M059J (cell line): ENCODE measurements at places on chromosomes 2 and 18.

- no peak for DNase-seq
Measured at GRCh38 chr2:174600349-174600748, 2.7 kb upstream of the WIPF1 start.

- DNase-seq: no peak
Measured at GRCh38 chr18:67568166-67568565, 51.6 kb upstream of the DSEL start.

DNA sequence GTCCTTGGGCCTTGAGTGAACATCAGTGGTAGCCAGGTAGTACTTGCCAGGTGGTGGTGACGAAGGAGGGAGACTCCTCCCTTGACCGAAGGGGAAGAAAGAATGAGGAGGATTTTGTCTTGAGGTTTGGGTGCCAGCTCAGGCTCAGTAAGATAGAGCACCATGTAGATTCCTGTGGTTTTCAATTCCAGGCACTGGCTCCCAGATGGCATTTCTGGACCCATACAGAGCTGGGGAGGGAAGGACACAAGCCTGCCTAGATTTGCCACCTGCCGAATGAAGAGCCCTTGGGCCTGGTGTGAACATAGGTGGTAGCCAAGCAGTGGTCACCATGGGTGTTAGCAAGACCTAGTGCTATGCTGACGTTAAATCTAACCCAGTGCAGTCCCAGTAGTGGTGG, 108.8 kb upstream of the UBE2E3 start:
- DNase-seq: peak; percentile 37

- DNase-seq: peak; percentile 70
Measured at GRCh38 chr2:37350034-37350433, 5.6 kb downstream of the QPCT start.

DNA sequence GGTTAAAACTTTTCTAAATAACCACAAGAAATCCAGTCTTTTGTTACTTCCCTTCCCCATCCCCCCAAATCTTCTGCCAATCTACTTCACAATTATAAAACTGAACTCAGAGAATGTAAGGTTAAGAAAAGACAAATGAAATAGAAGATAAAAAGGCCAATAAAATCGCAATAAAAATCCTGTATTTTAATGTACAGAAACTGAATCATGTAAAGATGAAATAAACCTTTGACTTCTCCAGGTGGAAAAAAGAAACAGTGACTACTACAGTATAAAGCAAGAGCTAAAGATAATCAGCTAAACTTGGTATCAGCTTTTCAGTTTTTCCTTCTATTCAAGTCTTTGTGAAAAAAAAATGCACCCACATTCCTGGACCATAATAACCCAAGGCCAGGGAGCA, 1.7 kb downstream of the SYT4 start:
- no peak for DNase-seq

DNA sequence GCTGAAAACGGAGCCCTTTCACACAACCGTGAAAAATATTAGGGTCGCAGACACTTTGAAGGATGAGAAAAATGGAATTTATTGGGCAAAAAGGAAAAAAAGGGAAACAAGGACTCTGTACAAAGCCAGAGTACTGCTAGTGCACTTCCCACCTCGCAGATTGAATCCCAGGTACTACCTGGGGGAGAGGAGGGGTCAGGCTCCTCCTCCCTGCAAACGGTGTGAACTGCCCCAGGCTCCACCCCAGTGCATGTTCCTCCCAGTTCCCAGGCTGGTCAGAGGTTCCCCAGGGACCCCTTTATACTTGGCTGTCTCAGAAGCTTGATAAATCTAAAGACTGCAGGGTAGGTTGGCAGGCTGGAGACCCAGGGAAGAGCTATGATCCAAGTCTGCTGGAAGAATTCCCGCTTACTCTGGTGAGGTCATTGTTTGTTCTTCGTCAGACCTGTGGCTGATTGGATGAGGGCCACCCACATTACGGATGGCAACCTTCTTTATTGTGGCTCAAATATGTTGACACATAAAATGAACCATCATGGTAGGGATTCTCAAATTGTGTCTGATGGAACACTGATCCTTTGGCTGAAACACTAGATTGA, 290.4 kb upstream of the POU3F3 start:
- no peak for DNase-seq

GRCh38 chr2:235544689-235544969, 50.8 kb downstream of the AGAP1 start:
- no peak for DNase-seq

- DNase-seq: peak; percentile 5
Measured at GRCh38 chr2:32212295-32212694, 46.6 kb downstream of the SLC30A6 start.

DNA sequence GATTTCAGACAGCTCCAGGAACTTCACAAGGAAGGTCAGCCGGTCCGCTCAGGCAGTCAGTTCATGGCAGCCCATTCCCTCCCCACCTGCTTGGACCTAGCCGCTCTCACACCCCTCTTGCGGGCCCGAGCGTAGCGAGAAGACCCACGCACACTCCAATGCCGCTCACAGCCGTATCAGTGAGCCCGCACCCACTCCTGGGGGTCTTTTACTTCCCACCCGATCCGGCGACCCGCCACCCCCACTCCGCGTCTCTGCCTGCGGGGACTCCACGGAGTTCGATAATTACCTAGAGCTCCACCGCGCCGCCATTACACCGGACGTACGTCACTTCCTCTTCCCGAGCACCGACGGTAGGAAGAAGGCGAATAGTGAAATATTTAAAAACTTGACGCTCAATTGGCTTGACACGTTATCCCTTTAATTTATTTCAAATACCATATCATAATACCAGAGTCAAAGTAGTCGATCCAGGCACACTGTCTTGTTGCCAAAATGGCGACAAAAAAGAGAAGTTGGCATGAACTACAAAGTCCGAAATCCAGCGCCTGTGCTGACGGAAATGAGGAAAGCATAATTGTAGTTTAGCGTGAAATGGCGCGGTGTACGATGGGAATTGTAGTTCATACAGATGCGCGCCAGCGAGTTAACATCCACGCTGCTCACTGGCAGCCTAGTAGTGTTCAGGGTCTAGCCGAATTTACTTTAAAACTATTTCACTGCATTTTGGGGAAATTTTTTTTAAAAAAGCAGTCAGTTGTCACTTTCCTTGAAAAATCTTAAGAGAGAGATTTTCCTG, at the start of gene CWC22:
TSS of gene CWC22 (minus strand) at position 517 of the 799 bp plus-strand sequence. CDS start 13,956 bp downstream, outside the sequence.
- peak; percentile 88 for DNase-seq

GRCh38 chr2:152370783-152371182, 35.8 kb downstream of the FMNL2 start:
- no peak for DNase-seq

- DNase-seq: no peak
Measured at GRCh38 chr2:73922681-73923080, 4.0 kb upstream of the DGUOK start.

DNA sequence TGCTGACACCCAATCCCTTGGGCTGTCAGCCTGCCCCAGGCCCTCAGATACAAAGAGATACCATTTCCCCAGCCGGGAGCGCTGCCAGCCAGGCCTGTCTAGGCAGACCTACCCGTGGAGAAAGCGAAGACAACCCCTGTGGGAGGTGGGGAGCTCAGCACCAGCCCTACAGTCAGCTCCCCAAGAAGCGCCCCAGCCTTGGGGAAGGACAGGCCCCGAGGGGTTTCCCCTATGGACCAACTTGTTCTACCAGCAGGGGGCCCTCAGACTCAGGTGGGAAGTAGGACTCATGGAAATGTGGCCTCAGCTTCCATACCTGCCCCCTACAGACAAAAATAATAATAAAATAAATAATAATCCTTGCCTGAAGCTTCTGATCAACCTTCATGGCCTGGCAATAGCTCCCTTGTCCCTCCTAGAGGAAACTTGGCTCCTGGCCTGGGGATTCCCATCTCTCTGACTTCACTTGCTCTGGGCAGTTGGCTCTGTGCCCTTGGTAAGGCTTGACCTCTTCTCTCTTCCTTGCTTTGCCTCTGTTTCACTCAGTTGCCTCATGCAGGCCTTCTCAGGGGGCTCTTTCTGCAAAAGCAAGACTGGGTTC, 7.0 kb downstream of the SLC35F6 start:
- peak; percentile 92 for DNase-seq

DNA sequence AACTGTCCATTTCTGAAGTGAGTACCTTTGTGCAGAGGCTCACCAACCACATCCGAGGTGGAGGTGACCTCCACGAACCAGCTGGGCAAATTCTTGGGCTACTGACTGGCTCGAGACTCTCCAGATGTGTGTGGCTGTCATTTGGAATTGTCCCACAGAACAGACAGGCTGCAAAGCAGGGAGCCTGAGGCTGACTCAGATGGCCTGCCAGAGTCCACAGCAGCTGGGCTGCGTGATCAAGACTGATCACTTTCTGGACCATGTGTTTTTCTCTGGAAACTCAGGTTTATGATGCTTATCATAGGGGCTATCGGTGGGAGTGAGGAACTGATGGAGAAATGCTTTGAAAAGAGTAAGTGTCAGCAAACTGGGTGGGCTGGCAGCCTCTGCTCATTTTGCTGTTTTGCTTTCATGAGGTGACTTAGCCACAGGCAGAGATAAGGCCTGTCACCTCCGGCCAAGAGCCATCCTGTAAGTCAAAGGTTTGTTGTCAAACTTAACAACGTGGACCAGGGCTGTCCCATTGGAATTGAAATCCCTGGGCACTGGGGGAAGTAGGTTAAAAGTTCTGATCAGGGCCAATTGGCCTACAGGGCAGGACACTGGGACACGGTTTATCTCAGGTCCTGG, 120.4 kb downstream of the LIPG start:
- no peak for DNase-seq

GRCh38 chr2:26840937-26841610, 6.9 kb upstream of the DPYSL5 start:
- DNase-seq: no peak

GRCh38 chr18:44178476-44178875, 502.2 kb upstream of the SETBP1 start:
- DNase-seq: peak; percentile 4

DNA sequence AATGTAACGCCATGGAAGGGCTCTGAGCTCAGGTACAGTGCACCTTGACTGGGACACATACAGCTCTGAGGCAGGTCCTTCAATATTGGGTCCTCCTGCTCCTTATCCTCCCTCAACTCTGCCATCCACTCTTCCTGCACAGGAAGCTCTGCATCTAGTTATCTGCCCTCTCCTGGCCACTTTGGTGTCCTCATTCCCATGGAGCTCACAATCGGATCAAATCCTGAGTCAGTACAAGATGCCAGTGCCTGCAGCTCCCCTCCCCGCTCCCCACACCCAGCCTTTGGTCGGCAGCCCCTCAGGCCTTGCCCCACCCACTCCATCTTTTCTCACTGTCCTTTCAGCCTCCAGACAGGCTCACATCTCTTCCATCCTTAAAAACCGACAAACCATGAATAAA, 58.0 kb downstream of the LRRFIP1 start:
- DNase-seq: peak; percentile 39

GRCh38 chr2:69493268-69493667, 56.0 kb upstream of the NFU1 start:
- DNase-seq: no peak

DNA sequence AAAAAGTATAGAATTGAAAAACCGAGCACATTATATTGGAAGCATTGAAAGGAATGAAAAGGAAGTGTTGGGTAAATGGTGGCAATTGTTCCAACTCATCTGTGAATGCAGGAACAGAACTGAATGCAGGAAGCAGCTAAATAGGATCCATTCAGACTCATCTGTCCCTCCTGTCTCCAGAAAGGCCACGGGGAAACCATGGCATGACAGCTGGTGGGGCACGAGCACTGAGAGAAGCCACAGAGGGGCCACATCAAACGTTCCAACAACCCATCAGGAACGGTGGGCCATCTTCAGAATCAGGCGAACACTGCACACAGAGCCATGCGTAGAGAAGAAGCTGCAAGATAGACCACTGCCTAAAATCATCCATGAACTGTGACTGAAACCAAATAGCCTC, 138.5 kb upstream of the SLC35G4 start:
- DNase-seq: no peak

DNA sequence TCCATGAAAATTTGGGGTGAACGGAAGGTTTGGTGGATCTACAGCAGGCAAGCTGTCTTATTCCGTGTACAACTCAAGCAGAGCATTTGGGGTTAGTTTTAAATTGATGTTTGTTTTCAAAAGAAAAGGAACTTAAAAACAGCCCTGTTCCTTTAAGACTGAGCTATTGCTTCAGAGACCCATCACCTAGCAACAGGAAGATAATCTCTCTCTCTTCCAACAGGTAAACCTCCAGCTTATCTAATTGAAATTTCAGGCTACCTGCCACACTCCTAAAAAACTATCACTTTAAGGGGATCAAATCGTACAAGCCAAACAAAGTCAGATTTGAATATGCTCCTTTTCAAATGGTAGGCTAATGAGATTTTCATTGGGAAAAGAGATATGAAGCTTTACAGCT, 101.8 kb downstream of the RNF152 start:
- DNase-seq: no peak

- no peak for DNase-seq
Measured at GRCh38 chr2:236820763-236821344, 251.2 kb downstream of the ACKR3 start.

DNA sequence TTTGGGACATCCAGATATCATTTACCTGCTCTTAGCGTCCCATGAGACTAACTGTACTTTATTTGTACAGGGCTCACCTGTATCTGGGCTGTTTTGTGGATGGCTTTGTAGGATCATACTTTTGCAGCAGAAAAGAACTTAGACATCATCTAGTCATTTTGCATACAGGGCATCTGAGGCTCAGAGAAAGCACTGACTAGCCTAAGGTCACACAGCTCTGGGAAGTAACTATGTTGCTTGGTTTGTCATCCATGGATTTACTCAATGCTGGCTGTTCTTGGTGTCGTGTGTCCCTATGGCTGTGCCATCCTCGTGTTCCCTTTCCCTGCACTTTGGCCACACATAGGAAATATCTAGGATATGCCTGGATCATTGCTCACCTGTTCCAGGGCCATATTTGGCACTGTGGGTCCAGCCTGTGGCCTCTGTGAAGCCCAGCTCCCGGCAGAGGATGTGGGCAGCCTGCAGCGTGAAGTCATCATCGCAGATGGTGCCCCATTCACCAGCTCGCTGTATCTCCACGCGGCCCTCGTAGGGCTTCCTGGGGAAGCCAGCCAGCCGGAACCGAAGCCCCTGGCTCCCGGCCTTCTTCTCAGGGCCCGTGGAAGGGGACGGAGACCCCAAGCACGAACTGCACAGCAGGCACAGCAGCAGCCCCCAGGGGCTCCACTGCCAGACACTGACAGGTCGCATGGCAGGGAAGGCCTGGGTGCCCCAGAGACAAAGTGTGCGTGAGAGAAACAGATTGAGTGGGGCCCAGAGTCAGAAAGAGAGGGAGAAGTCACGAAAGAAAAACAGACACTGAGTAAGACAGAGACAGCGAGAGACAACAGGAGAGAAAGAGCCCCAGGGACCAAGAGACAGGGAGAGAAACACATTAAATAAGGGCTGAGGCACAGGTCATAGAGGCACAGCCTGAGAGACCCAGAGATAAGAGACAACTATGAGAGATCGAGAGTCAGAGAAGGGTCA, 1.5 kb downstream of the LOXL3 start:
- DNase-seq: no peak

GRCh38 chr18:23498877-23499276, 4.4 kb upstream of the RMC1 start:
- peak; percentile 80 for DNase-seq

GRCh38 chr18:63207835-63208234, 111.7 kb downstream of the BCL2 start:
- DNase-seq: no peak

- peak; percentile 58 for DNase-seq
Measured at GRCh38 chr2:150981826-150982225, 279.8 kb downstream of the RBM43 start.
